ENCODE measurements at places on chromosomes 11 and 22.

DNA sequence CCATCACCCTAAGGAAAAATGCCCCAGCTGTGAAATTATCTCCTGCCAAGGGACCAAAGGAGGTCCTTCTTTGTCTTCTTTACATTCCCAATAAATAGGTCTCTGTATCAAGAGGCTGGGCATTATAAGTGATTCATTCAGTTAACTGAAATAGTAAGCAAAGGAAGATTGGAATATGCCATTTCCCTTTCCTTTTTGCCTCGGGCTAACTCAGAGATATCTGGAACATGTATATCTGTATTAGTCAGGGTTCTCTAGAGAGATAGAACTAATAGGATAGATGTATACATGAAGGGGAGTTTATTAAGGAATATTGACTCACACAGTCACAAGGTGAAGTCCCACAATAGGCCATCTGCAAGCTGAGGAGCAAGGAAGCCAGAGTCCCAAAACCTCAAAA lies 15.3 kb upstream of the CWF19L2 start:
- DNase-seq, result no peak

- DNase-seq, result no peak
Observed at GRCh38 chr22:36373258-36373579, 14.5 kb downstream of the MYH9 start.

GRCh38 chr11:39542460-39542859 lies 1917.0 kb downstream of the LRRC4C start:
- no peak for DNase-seq

GRCh38 chr22:19225560-19225959 lies 47.0 kb upstream of the SLC25A1 start:
- DNase-seq, result no peak

DNA sequence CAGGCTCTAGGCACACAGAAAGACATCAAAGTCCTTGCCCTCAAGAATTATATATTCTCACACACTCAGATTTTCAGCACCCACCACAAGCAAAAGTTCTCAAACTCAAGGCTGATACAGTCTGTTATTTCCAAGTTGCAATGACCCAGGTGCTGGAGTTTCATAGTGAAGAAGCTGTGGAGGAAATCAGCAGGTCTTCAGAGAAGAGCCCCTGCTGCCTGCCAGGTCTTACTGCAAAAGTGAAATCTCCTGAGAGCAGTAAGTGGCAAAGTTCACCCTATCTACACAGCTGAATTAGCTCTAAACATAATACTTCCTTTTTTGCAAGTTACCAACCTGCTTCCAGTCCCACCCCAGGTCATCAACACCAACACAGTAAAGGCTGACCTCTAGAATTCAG lies 64.6 kb downstream of the RPL27A start:
- no peak for DNase-seq

DNA sequence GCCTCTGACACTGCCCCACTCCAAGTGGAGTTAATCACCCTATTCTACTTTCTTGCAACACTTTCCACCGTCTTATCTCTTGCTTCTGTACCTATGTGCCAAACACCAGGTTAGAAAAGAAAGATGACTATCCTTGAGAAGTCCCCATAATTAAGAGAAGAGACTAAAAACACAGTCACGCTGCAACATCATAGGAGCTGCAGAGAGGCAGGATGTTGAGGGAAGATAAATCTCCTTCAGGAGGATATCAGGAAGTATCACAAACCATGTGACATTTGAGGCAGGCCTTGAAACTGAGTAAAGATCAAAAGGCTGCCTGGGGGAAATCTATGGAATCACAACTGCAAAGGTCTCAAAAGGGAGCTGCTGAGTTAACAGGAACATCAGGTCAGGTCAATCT lies 24.8 kb downstream of the GAB2 start:
- DNase-seq, result no peak

GRCh38 chr11:32796425-32796824 lies 2.0 kb upstream of the CCDC73 start:
- no peak for DNase-seq

DNA sequence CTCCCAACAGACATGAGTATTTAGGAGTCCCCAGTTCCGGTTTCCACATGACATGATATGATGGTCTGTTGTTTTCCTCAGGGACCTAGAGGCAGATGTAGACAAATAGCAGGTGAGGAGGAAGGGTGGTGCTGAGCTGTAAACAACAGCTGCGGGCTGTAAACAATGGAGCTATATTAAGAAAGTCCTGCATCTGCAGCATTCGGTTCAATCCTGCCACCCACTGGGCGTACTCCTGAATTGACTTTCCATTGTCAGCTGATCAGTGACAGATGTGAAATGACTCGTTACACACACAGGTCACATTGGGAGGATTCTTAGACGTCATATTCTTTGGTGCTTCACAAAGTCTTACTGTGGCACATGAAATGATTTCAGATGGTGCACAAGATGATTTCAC lies 26.8 kb upstream of the RAG1 start:
- no peak for DNase-seq

DNA sequence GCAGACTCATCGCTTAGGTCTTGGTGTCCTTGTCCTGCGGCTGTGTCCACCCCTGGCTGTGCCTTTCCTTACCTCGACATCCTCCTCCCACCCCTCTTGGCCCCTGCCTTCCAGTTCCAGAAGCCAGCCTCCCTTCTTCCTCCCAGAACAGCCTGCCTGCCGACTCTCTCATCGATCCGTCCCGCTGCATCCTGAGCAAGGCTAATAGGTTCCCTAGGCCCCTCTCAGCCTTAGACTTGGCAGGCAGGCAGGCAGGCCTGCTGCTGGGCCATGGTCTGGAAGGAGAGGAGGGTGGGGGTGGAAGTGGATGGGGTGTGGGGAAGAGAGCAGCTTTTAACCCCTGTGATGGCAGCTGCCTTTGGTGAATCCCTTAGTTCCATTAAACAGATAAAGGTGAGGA lies 196.7 kb upstream of the TBCEL start:
- no peak for DNase-seq

DNA sequence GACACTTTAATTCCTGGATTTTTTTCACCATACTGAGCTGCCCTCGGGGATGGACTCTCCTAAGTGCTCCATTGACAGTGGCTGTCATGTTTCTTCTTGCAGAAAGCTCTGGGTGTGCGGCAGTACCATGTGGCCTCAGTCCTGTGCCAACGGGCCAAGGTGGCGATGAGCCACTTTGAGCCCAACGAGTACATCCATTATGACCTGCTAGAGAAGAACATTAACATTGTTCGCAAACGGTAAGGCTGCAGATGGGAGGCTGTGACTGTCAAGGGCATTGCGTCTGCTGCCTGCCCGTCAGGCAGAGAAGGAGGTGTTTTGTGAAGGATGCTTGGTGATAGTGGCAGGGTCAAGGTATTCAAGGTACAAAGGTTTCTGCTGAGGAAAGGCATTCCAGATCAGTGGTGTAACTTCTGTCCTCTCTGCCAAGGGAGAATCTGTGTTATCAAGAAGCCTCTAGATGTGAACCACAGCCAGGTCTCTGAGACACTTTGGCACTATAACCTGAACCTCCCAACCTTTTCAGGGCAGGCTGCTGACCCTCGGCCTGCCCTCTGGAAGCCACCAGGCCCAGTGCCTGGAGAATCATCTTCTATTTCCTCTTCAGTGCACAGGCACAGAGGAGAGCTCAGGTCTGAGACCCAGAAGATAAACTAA lies 30.8 kb downstream of the ACO2 start:
- DNase-seq, result no peak

- no peak for DNase-seq
Observed at GRCh38 chr22:47287516-47287915, 525.1 kb downstream of the TBC1D22A start.

DNA sequence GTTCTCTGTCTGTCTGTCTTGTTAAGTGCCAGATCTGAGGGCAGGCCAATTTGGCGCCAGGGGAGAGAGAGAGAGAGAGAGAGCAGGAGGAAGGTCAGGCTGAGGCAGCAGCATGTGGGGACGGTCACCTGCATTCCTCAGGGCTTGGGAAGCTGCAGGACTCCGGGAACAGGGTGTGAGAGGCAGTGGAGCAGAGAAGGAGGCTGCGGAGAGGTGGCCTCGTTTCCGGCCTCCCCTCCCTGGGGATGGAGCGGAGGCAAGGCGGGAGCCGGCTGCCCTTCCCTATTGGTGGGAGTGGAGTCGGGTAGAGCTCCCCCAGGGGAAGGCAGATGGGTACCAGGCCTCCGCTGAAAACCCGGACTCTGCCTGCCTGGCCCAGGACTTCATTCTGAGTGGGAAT lies 9.7 kb downstream of the CLMP start:
- DNase-seq, result no peak

- DNase-seq, result no peak
Observed at GRCh38 chr11:25658916-25659315, 673.0 kb upstream of the ANO3 start.

GRCh38 chr11:110830344-110830743 lies 118.1 kb upstream of the ARHGAP20 start:
- no peak for DNase-seq

GRCh38 chr11:44622190-44622650 lies 56.8 kb downstream of the CD82 start:
- DNase-seq, result no peak

- DNase-seq, result no peak
Observed at GRCh38 chr11:131754671-131755070, 384.3 kb downstream of the NTM start.

- DNase-seq, result no peak
Observed at GRCh38 chr11:123407996-123408597, 22.0 kb upstream of the GRAMD1B start.
